Spleen (tissue), 13 donors: ENCODE measurements at places on chromosomes 2 and 18.

DNA sequence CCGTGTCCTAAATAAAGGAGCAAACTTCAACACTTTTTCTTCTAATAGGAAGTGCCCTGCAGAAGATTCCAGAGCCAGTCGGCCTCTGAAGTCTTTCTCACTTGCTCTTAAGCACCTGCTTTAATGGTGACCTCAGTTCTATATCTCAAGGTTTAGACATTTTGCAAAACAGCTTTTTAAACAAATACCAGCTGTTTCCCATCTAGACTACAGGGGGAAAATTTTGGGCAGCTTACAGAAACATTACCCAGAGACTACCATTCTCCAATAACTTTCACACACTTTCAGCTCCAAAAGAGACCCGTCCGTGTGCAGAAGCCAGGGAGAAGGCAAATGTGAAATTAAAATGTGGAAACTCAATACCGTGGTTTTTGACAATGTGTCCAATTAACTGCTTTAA, 285.3 kb upstream of the CCDC68 start:
- H3K27ac ChIP-seq, result peak overlapping the region; percentile 33
- H3K27me3 ChIP-seq, result no peaks in the 10 kb centered on the region
- peaks cover 45% of the 10 kb centered on the region for H3K36me3 ChIP-seq
- no peak overlapping the region for H3K4me3 ChIP-seq
- no peak for DNase-seq

DNA sequence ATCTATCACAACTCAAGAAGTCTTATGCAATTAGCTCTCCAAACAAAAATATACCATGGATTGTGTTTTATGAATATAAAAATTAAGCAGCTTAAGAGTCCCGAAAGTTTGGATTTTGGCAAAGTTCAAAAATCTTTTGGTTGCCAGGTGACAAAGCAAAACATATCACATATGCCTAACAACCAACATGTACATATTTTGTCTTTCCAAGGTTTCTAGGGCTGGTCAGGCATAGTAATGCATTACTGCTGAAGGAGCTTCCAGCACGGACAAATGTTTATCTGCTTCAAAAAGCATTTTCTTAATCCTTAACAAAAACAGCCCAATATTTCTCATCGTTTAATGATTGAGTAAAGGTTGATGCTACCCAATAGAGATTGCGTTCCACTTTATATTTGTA, 1327.1 kb upstream of the ZEB2 start:
- no peaks in the 10 kb centered on the region for H3K4me1 ChIP-seq
- no peak for DNase-seq
- H3K36me3 ChIP-seq, result no peaks in the 10 kb centered on the region
- no peak overlapping the region for H3K4me3 ChIP-seq
- no peaks in the 10 kb centered on the region for H3K27me3 ChIP-seq

DNA sequence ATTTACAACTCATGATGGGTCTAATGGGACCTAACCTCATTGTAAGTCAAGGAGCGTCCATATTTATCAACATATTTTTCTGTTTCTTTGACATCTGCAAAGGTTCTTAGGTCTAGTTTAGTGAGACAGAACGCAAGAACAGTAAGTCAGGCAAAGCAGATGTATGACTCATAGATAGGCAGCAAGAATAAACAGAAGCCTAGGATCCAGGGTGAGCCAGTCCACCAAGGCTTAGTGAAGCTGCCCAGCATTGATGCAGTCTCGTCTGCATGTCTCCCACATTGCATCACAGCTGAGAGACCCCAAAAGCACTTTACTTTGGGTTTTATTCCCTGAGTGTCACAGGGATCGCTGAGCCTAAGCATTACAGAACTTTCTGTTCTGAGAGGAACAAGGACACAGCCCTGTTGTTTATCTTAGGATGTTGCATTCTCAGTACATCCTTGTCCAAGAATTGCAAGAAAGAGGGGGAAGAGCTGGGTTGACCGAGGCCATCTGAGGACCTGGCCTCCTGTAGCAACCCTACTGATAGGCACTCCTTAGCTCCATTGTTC, 29.6 kb upstream of the TMEM177 start:
- H3K36me3 ChIP-seq, result no peaks in the 10 kb centered on the region
- no peak overlapping the region for H3K27ac ChIP-seq
- H3K4me1 ChIP-seq, result peaks cover 9% of the 10 kb centered on the region
- no peak for DNase-seq

- H3K36me3 ChIP-seq, result no peaks in the 10 kb centered on the region
- no peak overlapping the region for H3K4me3 ChIP-seq
- H3K4me1 ChIP-seq, result no peaks in the 10 kb centered on the region
- no peaks in the 10 kb centered on the region for H3K27me3 ChIP-seq
Observed at GRCh38 chr2:197359859-197360258, 49.3 kb upstream of the ANKRD44 start.

DNA sequence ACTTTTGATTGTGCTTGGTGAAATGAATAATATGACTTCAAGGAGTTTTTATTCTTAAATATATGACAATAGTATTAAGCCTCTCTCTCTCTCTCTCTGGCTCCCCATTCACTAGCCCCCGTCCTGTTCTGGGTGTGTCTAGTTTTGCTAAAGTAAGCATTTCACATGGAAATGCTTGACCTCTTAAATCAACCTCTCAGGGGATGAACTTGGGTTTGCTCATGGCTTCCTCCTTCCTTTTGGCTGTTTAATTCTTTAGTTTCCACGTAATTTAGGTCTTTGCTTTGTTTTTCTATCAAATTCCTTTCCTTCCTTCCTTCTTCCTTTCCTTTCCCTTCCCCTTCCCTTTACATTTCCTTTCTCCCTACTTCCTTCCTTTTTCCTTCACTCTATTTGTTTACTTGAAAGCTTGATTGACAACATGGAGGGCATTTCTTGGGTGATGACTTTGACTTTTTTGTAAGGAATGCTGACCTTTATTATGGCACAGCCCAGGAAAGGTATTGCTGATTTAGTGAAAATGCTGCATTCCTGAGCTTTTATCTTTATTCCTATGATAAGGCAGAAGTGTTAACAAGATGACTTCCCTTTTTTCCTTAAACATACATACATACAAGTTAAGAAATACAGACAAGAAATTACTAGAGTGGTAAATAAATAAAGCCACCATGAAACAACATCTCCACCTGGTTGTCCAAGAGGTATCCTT, 3.6 kb downstream of the DPP4 start:
- H3K27ac ChIP-seq, result no peak overlapping the region
- DNase-seq, result no peak
- peaks cover 4% of the 10 kb centered on the region for H3K27me3 ChIP-seq
- H3K4me1 ChIP-seq, result peaks cover 21% of the 10 kb centered on the region
